ENCODE measurements at places on chromosomes 13 and 19.

GRCh38 chr19:49931293-49932040, 2.2 kb upstream of the NUP62 start:
- no peak for DNase-seq

- no peak for DNase-seq
Observed at GRCh38 chr19:1914826-1915341, 9.7 kb downstream of the ADAT3 start.

GRCh38 chr13:98571955-98572662, 4.8 kb downstream of the STK24 start:
- DNase-seq: no peak

DNA sequence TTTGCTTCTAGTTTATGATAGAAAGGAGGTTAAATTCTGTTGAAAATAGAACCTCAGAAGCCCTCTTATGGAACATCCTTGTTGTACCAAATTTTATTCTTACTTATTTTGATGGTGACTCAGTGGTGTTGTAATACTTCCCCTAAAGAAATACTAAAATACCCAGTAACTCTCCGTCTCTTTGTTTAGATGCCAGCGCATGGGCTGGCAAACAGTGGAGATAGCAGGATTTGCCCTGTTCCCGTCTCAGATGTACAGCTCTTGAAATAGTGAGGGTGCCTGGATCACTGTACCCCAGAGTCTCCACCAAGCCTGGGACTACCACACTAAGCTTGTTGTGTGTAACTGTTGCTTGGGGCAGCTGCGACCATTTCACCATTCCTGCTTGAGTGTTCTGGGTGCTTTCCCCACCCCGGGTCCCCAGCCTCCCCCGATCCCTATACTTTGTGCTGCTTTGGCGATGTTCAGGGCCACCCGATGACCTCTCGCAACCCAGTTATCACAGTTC, 67.0 kb upstream of the TEX29 start:
- DNase-seq: no peak

GRCh38 chr13:73040968-73041596, 17.7 kb upstream of the KLF5 start:
- no peak for DNase-seq

DNA sequence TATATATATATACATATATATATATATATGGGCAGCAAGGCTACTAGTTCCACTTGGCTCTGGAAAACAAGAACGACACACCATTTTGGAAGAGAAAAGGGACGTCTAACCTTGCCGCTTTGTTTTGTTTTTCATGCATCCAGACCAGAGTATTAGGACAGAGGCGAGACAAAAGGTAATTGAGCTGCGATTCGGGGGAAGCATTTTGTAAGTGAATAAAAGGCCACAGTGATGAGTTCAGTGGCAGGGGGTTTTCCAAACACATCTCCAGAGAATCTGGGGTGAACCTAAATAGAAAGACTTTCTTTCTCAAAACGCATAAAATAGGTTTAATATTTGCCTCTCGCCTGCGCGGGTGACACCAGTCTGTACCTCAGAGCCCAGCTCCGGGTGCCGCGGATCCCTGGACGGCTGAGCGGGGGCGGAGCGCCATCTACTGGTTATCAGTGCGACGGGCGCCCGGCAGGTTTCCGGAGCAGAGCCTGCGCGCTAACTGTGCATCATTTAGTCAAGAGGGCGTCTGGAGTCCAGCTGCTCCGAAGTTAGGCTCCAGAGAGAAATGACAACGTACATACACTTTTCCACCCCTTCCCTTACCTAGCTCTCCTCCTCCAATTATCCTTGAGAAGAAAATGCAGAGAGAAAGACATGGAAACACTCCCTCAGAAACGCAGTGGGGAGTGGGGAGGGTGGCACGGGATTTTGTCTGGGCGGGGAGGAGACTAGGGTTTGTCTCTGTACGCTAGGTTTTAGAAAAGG, 262.3 kb downstream of the TBC1D4 start:
- DNase-seq: peak; percentile 84

GRCh38 chr19:38004521-38005223, 97.7 kb downstream of the SIPA1L3 start:
- no peak for DNase-seq

GRCh38 chr13:87923753-87924152, 252.6 kb downstream of the SLITRK5 start:
- DNase-seq: no peak

DNA sequence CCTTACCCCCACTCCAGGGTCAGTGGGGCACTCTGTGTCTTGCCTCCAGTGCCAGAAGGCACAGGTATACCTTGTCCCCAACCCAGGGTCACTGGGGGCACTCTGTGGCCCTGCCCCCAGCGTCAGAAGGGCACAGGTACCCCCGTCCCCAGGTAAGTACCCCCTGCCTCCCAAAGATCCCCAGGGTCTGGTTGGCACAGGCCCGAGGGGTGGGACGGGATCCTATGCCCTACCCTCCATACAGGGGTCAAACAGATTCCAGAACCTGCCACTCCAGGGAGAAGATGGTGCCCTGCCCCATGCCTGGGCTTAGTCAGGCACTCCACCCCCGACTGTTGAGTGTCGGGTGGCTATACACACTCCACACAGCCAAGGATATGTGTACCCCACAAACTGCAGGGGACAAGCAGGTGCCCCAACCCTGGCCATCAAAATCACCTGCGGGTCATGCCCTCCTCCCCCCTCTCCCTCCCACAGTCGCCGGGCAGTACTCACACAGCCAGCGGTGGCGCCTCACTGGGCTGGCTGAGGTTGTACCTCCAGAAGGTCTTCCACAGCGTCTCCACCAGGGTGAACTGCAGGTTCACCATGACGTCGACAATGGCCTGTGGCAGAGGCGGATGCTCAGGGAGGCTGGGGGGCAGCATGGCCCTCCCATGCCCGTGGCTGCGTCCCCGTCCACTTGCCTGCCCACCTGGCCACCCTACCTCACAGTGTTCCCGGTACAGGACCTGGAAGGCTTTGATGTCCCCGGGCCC, 13.8 kb downstream of the DCAF15 start:
- no peak for DNase-seq

- DNase-seq: no peak
Observed at GRCh38 chr13:103192511-103193135, 126.4 kb upstream of the SLC10A2 start.

DNA sequence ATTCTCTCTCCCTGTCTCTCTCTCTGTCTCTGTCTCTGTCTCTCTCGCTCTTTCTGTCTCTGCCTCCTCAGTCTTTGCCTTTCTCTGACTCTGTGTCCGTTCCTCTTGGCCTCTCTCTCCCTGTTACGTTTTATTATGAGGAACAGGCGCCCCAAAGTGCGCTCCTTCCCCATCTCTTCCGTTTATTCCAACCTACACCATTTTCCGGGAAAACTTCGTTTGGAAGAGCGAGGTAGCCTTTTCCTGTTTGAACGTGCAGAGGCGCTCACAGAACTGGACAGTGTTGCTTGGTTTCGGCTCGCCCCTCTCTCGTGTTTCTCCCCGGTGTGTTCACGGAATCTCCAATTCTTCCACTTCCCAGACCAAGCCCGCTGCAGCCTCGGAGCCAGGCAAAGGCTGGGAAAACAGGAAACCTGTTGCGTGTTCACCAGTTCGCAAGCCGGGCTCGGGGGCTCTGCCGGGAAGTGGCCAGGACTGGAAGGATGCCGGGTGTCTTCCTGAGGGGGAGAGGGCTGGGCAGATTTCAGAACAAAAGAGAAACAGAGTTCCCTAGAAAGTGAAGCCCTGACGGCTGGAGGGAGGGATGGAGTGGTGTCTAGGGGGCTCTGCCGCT, 605 bp downstream of the TMEM255B start:
- no peak for DNase-seq

GRCh38 chr13:51858433-51859247, 3.1 kb upstream of the CCDC70 start:
- DNase-seq: no peak

DNA sequence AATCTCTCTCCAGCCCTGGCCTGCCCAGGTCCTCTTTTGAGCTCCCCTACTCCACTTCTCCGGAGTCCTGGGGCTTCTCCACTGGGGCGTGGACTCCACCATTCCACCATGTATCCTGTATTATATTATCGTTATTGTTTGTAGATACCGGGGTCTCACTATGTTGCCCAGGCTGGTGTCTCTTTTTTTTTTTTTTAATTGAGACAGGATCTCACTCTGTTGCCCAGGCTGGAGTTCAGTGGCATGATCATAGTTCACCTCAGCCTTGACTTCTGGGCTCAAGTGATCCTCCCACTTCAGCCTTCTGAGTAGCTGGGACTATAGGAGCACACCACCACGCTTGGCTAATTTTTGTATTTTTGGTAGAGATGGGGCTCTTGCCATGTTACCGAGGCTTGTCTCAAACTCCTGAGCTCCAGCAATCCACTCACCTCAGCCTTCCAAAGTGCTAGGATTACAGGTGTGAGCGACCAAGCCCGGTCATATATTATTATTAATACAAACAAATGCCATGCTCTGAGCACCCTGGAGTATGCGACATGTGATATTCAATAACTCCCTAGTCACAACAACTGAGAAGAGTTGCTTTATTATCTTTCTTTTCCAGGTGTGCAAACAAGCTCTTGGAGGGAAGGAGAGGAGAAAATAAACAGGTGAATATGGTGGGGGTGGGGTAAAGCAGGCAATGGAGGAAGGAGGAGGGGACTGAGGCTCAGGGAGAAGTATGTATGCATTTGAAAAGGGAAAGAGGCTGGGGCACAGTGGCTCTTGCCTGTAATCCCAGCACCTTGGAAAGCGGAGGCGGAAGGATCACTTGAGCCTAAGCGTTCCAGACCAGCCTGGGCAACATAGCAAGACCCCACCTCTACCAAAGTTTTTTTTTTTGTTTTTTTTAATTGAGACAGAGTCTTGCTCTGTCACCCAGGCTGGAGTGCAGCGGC, 2.8 kb upstream of the CERS4 start:
- no peak for DNase-seq

DNA sequence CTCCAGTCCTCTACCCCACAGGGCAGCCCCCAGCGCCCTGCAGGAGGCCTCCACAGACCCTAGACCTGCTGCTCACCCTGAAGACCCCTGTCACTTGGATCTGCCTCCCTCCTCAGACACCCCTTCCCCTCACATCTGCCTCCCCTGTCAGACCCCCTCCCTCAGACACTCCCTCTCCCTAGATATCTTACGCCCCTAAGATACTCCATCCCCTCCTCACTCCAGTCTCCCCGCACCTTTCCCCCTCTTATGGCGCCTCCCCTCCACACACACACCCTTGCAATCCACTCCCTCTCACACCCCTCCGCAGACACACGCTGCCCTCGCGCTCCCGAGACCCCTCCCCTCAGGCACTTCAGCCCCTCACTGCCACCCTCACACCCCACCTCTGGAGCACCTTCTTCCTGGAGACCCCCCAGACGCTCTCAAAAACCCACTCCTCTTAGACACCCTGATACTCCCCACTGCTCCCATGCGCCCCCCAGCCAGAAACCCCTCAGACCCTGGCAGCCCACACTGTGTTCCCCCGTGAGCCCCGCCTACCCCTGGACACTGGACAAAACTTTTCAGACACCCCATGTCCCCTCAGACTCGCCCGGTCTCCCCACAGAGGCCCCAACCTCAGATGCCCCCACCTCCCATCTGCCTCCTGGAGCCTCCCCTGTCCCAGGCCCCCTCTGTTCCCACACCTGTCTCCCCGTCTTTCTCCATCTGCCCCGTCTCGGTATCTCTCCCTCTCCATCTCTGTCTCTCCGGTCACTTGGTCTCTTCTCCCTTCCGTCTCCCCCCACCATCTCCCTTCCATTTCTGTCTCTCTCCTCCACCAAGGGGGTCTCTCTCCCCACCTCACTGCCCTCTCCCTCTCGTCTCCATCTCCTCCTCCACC, 14.5 kb downstream of the ERFL start:
- no peak for DNase-seq

GRCh38 chr13:91166714-91167511, 180.6 kb upstream of the MIR17HG start:
- no peak for DNase-seq

- no peak for DNase-seq
Observed at GRCh38 chr19:35002037-35002535, 2.0 kb downstream of the GRAMD1A start.

DNA sequence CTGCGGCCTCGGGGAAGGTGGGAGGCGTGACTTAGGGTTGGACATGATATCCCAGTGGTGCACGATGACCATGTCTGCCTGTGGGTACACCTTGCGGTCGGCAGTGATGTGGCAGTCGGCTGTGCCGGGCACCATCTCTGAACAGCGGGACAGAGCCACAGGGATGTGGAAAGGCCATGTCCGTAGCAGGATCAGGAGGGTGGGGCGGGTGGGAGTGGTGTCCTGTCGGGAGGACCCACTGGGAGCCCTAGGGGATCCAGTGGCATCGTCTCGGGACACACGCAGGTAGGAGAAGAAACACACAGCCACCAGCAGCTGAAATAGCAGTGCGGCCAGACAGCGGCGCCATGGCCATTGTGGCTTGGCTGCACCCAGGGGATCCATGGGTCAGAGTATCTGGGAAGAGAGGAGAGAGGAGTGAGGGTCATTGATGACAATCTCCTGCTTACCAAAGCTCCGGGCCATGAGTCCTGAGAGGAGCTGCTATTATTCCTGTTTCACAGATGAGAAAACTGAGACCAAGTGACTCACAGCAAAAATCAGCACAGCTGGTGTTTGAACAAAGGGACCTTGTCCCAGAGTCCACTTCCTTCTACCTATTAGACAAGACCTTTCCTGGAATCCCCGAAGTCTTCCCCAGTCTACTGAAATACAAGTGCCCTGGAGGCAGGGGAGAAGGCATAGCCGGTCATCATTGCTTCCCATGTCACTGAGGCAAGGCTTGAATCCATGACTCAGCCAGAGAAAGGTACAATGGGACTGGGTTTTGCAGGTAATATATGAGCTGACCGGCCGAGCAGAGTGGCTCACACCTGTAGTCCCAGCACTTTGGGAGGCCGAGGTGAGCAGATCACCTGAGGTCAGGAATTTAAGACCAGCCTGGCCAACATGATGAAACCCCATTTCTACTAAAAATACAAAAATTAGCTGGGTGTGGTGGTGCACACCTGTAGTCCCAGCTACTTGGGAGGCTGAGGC, 5.2 kb upstream of the FUT6 start:
- DNase-seq: no peak

DNA sequence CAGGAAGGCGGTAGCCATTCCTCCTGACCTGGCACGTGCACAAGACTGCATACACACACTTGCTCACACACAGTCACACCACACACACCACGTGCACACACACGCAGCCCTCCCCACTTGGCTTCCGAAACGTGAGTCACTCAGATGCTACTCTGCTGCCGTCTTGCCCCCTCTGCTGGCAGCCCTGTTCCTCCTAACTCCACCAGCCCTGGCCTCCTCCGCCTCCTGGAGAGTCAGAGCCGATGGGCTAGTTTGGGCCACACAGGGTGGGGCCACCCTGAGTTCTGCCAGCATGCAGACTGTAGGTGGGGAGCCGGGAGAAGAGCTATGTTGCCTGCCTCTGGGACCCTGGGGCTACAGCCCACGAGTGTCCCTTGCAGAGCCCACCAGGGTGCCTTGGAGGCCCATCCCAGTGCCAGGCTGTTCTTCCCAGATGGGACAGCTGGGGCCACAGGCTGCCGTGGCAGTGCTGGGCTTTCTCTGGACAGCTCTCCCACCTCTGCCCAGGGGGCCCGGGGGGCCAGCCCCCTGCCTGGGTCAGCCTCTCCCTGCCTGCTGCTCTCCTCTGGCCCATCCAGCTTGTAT, 12.1 kb downstream of the PIN1 start:
- no peak for DNase-seq

Data from stimulated activated CD4-positive, alpha-beta T cell treated with anti-CD3 and anti-CD28 coated beads, Interleukin-1b, Interleukin-23, amount 100 ng/mL, for 1 hour (primary cell).